ENCODE measurements at places on chromosomes 6 and 20. TPM values are rescaled to one million over a fixed set of nuclear protein-coding genes. Genes with fewer than 3 reads are reported as not detected.
A peak's percentile ranks its signal among the peaks of the same experiment; 100 is the strongest.

NOTCH4 gene
- 0.67 TPM for total RNA-seq

DNA sequence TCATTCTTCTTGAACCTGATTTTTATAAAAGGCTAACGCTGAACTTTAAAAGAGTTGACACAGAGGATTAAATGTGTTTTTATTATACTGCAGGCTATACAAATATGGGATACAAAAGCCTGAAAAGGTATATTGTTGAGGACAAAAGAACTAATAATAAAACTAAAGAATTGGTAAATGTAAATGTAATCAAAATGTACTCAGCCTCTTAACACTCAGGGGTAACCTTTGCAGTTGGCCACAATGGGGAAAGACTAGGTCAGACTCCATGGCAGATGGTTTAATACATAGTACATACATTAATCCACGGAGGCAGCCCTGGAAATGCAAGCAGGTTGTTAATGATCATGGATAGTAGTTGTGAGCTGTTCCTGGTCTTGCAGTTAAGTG, 57.5 kb downstream of the SOBP start:
- no peak for DNase-seq

DNA sequence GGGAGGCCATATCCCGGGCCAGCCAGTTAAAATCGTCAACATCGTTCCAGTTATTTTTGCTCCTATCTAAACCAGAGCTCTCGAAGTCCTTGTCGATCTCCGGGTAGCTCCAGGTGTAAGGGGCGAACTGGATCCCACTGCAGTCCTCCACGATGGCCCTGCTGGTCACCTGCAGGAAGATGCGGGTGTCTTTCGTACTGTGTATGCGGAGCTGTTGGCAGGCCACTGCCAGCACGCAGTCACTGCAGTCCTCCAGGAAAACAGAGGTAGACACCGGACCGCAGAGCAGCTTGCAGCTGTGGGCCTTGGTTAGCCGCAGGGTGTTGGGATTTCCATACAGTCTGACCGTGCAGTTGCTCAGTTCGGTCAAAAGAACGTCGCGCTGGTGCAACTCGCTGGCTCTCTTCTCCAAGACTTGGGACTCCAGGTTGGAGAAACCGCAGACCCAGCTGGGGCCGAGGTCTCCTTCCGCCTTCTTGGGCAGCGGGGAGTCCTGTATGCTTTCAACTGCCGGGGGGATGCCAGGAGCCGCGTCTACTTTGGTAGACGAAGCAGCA, 742 bp downstream of the TBCC start:
- peak; percentile 54 for DNase-seq

SLC35F1 gene
- total RNA-seq, result not detected

- DNase-seq, result no peak
These were observed 24.1 kb downstream of the BFSP1 start for GRCh38 chr20:17507032-17507431.

DNA sequence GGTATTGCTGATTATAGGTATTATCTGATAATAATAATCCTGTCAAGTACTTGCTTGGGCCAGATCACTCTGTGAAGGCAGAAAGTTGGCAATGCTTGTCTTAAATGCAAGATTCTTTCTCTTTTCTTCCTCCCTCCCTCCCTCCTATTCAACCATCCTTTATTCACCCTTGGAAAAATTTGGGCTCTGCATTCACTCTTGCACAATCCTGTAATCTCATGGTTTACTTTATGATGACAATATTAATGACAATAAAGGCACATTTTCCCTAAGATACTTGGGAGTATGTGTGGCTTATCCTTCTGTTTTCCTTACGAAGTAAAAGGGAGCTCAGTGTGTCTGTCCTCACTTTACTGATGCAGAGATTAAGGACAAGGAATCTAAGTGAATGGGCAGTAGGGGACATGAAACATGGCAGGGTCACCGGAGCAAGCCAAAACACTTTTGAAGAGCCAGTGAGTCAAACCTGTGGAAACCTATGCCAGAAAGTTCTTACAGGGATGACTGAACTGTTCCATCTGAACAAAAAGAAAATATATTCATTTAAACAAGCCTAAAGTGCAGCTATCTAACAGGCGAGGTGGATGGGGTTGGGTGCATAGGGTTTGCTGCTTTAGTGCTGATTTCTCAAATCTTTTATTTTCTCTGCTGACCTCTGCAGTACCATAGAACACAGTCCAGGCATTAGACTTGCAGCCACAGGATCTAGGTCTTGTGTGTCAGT, 14.6 kb upstream of the RIPOR2 start:
- DNase-seq, result no peak

DNA sequence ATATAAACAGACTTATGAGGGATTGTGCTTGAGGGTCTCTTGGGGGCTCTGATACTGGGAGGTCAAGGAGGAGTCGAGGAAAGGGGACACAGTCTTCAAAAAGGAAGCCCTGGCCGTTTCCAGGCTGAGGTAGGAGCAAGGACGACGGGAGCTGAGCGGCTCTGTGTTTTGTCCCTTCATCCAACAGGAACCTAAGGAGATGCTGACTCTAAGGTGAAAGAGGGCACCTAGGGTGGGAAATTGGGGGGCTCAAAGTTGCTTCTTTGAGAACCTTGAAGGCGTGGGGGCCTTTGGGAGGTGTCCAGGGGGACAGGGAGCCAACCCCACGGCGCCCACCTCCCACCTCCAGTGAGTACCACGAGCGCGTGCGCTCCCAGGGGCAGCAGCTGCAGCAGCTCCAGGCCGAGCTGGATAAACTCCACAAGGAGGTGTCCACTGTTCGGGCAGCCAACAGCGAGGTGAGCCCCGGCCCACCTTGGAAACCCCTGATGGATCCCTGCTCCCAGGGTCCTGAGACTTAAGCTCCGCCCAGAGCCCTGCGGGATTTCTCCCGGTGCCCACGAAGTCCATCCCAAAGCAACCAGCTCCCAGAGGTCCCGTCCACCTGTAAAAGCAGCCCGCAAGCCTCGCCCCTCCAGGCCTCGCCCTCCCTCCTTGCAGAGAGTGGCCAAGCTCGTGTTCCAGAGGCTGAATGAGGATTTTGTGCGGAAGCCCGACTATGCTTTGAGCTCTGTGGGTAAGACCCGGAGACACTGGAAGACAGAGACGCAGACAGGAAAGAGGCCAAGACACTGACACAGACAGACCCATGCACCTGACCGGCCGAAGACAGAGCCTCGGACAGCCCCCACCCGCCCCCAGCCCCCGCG, 2.9 kb downstream of the SPAG4 start:
- peak; percentile 50 for DNase-seq

GRCh38 chr6:38552121-38552520, 87.6 kb downstream of the BTBD9 start:
- no peak for DNase-seq

DNA sequence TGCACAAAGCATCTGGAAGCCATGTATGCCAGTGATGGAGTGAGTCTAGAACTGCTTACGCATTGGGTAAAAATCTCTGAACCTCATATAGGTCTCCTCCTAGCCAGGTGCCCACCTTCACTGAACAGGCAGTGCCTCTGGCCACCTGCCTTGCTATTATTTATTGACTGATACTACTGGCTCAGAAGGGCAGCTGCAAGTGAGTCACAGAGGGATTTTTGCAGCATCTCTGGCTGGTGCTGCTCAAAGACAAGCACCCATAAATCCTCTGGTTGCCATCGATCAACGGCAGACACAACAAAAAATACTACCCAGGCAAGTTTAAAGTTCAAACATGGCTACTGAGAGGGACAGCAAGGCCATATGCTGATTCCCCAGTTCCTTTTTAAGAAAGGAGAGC, 279.4 kb downstream of the UBE3D start:
- no peak for DNase-seq

- DNase-seq, result no peak
These were observed 79.3 kb downstream of the AHI1 start for GRCh38 chr6:135418040-135418760.

SNHG17 gene
- total RNA-seq, result 70.9 TPM

KCNK16 gene
- not detected for total RNA-seq

DNA sequence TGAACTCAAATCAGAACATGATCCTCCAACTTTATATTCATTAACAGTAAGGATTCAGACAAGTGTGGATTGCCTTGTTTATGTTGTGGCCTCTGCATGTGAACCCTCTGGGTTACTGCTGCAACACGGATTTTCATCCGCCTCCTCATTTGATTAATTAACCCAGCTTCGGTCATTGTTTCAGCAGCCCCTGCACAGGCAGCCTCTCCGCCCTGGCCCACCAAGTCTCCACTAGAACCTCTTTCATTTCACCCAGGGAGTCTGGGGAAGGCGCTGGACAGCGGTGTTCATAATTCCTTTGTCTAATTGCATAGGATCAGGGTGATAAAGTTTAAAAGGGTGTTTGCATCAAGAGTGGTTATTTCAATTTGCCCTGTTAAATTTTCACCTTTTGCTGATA, 15.7 kb downstream of the NKX2-2 start:
- no peak for DNase-seq

HLA-DPB1 gene
- total RNA-seq, result 44.7 TPM

DNA sequence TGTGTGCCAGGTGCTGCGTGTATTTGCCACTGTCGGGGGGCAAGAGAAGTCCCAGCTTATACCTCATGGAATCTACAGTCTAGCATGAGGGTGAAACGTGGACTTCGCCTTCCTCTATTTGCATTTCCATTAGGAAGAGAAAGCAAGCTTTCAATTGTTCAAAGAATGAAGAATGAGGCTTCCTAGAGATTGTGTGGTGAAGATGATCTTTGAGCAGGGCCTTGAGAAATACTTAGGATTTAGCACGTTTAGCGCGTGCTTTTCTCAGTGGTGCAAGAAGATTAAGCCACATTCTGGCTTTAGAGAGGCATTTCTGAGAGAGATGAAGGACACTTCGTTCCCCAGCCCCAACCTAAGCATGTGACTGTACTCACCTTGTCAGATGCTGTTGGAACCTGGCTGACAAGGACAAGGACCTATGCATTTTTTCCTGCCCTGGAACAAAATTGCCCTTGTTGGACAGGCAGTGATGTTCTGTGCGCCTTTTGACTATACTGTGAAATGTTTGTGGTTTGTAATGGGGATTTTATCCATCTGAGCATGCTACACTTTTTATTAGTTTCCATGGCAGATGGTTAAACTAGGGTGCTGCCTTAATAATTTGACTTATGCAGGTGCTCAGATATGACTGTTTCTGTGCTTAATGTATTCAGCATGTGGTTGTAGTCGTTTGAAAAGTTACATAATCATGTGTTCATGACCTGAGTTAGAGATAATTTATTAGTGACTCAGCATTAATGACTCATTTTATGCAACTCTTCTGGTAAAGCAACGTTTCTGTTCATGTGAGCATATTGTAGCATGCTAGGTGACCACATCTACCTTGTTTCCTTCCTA, 10.7 kb downstream of the TULP4 start:
- no peak for DNase-seq

DNA sequence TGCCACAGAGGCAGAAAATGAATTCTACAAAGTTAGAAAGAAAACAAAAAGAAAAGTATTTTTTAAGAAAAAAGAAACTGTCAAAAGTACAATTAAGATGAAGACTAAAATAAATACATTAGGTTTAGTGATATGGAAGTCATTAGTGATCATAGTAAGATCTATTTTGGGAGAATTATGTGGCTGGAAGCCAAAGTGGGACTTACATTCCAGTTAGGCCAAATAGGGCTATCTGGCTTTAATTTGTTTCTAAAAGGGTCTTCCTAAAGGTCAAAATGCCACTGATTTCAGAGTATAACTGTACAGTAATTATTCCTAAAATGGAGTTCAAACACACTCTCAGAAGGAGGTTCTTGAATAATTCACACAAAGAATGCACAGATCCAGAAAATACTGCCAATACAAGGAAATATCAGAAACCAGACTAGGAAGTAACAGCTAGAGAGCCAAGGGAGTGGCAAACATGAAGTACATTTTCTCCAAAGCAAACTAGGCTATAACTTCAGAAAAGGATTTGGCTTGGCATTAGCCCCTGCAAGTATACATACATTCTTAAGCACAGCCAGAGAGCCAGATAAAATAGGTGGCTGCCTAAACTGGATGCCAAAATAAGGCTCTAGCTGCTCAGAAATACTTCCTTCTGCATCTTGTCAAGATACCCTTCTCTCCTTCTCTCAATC, 45.3 kb downstream of the PDSS2 start:
- no peak for DNase-seq

DNA sequence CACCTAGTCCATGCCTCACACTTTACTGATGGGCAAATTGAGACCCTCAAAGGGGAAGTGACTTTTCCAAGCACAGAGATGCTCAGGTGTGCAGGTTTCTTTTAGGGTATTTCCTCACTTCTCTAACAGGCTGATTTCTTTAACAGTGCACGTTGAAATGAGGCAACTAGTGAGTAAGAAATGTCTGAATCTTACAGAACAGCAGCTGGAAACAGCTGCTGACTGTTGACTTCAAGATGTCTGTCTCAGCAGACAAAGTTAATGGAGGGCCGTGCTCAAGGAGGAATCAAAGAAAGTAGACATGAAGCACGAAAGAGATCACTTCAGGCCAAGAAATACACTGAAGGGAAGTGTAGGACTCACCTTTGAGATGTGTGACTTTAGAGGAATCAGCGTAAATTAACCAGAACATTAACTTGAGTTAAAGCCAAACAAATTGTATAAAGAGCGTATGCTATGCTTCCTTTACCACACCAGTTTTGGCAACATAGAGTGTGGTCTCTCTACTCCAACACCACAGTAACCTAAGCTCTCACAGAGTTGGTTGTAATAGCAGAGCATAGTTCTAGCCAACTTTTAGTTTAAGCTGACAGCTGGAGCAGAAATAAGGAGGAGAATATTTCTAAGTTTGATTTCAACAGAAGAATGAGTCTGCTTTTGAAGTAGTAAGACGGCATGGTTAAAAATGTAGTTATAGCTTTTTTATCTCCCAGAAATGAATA, 60.9 kb downstream of the SAMD3 start:
- DNase-seq, result no peak

DNA sequence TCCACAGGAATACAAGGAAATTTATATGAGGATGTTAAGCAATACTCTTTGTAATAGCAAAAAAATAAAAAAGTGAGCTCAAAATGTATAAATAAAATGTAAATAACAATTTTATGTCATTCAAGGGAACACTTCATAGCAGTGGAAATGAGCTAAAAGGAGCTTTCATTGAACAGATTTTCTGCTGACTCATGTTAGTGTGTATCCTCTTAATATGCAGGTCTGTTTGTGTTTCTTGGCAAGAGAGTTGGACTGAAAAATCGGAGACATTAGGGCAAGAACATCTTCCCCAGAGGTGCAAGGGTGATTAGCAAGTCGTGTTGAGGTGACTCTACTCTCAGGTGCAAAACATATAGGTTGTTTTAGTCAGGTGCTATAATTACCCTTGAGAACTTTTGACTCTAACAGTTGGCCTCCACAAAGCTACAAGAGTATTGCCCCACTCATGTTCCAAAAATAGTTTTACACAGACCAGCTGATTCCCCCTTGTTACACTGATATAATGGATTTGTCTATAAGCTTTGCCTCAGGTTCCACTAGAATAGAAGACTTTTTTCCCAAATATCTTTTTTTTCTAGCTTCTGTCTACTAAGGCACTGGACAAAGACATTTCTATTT, 702.9 kb downstream of the TENT5A start:
- no peak for DNase-seq

DNA sequence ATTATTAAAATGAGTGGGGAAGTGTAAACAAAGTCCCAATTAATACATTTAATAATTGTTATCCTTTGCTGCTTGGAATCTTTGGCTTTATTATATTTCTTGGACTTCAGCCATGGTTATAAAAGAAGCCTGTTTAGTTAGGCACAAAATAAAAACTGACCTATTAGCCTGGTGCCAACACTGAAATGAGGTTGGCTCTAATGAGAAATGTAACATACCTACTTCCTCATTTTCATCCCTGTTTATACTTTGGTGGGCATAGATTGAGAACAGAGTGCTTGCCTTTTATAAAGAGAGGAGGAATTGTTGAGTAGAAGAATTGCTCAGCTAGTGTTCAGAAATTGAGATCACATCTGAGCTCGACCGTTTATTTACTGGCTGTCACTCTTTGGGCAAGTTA, 471.3 kb downstream of the UTRN start:
- no peak for DNase-seq

GRCh38 chr20:8524101-8525016, 392.3 kb downstream of the PLCB1 start:
- DNase-seq, result no peak
